Suppressor macrophage treated with lipopolysaccharide for 1 hour (primary cell): ENCODE measurements at places on chromosomes 13 and 19.

DNA sequence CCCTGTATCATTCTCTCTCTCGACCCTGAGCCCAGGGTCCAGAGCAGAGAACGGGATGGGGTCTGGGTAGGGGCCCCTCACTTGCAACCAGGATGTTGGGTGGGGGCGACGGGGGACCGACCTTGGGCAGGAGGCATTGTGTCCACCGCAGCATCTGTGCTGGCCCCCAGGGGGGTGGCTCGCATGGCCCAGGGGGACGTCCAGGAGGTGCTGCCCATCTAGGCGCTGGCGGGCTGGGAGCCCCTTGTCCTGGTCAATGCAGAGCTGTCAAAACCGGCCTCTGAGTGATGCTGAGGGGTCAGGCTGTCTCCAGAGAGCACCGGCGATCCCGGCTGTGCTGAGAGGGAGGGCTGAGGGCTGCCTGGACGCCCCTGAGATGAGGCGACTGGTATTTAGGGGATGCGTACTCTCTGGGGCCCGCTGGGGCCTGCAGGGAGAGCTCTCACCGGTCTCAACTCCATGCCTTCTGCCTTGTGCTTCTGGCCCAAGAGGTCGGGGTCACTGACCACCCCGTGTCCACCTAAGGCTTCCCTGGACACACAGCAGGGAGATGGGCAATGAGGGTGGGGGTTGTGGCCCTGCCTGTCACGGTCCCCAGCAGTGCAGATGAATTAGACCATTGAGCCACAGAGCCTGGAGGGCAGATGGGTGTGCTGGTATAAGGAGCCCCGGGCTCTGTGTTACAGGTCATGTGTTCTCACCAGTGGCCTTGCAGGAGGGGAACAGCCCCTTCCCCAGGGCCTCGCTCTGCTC lies 8.6 kb downstream of the RPS9 start:
- DNase-seq = no peak

- DNase-seq = no peak
Observed at GRCh38 chr13:45199711-45200110, 1.1 kb downstream of the KCTD4 start.

- no peak for DNase-seq
Observed at GRCh38 chr13:65343898-65344663, 1886.1 kb downstream of the PCDH9 start.

DNA sequence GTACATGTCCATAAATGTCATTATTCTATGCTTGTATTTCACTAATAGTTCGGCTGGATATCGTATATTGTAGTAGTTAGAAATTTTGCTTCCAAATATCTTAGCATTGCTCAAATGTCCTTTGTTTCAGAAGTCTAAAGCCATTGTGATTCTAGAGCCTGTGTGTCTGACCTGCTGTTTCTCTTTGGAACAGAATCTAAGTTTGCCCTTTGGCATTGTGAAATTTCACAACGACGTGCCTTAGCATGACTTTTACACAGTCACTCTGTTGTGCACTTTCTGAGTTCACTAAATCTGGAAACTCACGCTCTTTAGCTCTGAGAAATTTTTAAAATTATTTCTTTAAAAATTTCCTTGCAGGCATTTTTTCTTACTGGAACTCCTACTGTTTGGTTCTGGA lies 152.2 kb downstream of the TBC1D4 start:
- DNase-seq = no peak

DNA sequence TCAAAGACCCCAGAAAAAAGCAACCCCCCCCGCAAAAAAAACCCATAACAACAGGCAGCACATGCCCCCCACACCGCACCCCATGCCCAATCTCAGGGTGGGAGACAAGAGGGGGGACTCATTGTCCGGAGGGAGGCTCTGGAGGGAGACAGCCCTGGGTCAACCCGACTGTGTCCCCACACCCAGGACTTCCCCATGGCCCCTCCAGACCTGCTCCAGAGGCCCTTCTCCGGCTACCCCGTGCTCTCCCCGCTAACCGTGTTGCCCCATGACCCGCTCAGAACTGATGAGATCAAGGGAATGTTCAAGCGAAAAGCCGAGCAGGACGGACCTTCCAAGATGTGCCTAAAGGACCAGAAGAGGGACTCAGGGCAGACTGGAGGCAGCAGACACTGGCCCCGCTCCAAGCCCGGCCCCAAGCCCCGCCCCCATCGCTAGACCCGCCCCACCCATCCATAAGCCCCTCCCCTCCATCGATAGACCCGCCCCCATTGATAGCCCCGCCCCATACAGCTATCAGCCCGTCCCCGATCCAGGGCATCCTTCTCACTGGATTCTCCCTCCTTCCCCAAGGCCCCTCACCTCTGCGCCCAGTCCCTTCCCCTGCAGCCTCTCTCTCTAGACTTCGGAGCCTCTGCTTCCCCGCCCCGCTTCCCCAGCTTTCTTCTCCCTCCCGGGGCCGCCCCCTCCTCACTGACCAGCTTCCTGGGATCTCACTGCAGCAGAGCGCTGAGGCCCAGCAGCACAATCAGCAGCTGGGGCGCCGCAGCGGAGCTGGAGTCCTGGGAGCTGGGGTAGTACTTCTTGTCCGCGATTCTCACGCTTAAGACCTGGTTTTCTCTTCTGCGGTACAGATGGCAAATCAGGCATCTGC lies 2.2 kb downstream of the BST2 start:
- peak; percentile 80 for DNase-seq

- peak; percentile 73 for DNase-seq
Observed at GRCh38 chr13:28475916-28476725, 18.8 kb downstream of the FLT1 start.

GRCh38 chr19:13031917-13032623 lies 36.8 kb downstream of the NFIX start:
- no peak for DNase-seq

- no peak for DNase-seq
Observed at GRCh38 chr13:32940601-32941000, 75.6 kb upstream of the KL start.

- peak; percentile 80 for DNase-seq
Observed at GRCh38 chr19:46515879-46516350, 20.2 kb upstream of the PNMA8B start.

DNA sequence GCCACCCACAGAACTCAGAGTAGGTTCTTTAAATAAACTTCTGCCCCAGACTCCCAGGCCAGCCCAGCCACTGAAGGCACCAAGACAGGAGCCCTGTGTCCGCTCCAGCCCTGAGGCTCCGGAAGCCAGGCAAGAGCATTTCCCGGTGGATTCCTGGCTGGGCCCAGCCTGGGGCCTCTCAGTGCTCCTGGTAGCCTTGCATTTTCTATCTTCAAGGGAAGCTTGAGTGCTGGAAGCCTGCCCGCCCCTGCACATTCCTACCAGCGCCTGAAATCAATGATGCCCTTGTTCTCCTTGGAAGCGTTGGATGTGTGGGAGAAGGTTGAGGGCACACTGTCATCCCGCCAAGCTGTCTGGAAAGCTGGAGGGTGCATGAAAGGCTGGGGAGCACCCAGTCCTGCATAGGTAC lies 70.3 kb downstream of the ALOX5AP start:
- DNase-seq = no peak

DNA sequence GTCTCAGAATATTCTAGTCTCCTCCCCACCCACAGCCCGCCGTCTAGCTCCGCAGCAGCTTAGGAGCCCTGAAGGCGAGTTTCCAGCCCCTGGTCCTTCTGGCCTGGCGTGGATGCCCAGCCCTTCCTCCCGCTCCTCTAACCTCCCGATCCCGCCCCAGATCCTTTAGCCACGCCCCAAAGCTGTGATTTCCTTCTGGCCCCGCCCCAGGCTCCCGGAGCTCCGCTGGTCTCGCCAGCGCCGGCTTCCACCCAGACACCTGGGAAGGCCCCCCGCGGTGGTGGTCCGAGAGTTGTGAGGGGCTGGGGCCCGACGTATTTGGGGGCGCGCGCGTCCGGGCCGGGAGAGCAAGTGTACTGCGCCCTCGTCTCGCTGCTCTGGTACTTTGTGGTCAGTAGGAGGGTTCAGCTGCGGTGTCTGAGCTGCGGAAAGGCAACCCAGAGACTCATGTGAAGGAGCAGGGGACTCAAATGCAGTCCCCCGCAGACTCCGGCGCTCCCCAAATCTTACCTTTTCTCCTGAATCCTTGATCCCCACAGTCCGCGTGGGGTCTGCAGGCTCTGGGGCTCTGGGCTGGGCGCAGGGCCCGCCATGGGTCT lies at the start of gene CGB7:
CGB7 (minus strand) TSS at position 114 of the 599 bp plus-strand sequence. CDS start 2,374 bp downstream, outside the sequence.
- peak; percentile 71 for DNase-seq

- DNase-seq = peak; percentile 19
Observed at GRCh38 chr13:89980896-89981295, 1366.6 kb upstream of the MIR17HG start.

GRCh38 chr13:40530961-40531360 lies 135.5 kb downstream of the FOXO1 start:
- no peak for DNase-seq

GRCh38 chr13:110414931-110415330 lies 107.8 kb downstream of the COL4A2 start:
- DNase-seq = no peak

DNA sequence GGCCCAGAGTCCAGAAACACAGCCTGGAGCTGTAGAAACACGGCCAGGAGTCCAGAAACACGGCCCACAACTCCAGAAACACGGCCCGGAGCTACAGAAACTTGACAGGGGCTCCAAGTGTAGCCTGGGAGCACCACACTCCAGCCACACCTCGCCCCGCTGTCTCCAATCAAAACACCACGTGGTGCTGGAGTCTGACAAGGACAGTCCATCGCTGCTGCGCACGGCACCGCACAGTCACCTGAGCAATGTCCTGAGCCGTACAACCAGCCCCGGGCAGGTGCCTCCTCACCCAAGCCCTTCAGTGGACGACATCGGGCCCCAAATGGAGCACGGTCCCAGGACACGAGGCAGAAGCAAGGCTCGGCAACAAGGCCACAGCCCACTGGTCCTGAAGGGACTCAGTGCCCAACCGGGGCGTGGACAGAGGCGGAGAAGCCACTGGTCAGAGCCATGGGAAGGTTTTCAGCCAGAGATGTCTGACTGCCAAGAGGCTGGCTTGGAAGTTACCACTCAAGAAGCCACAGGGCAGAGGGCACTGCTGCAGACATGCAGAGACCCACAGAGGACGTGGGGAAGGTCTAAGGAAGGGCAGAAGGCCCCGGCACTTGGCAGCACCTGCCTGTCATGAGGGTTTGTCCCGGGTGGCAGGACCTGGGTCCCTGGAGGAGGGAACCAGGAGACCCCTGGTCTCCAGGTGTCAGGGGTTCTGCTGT lies 19.7 kb upstream of the PLPP2 start:
- DNase-seq = no peak

DNA sequence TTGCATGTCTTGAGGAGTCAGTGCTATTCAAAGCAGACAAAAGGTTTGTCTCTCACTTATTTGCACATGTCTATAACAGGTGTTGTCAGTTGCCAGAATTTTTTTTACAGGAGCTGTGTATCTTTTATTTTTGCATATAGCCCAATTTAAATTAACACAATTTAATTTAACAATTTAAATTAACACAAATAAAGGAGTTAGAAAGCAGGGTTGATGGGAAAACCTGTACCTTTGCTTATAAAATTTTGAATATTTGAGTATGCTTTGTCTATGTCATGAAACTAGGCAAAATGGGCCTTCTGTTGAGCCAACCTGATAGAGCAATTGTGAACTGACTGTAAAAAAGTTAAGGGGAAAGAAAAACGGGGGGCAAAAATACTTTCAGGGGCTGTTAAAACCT lies 78.0 kb downstream of the MAP4K1 start:
- no peak for DNase-seq

- DNase-seq = no peak
Observed at GRCh38 chr13:98619556-98619955, 42.6 kb upstream of the STK24 start.

GRCh38 chr13:45055902-45056648 lies 64.2 kb upstream of the GTF2F2 start:
- DNase-seq = peak; percentile 44
